ENCODE measurements at places on chromosomes 4 and X.
A peak's percentile ranks its signal among the peaks of the same experiment; 100 is the strongest.

- no peak for DNase-seq
Measured at GRCh38 chrX:41602816-41603345, 85.9 kb upstream of the GPR34 start.

DNA sequence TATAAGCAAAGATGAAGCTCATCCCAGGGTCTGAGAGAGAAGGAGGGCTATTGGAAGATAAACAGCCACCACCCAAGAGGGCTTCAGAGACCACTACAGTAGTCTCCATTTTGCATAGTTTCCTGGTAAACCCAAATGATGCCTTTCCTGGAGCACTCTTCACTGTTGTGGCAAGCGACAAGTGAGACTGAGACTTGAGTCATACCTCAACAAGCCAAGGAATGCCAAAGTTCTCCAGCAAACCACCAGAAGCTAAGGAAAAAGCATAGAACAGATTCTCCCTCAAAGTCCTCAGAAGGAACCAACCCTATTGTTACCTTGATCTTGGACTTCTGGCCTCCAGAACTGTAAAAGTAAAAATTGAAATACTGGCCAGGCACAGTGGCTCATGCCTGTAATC is 65.9 kb downstream of the LARP7 start:
- no peak for DNase-seq

DNA sequence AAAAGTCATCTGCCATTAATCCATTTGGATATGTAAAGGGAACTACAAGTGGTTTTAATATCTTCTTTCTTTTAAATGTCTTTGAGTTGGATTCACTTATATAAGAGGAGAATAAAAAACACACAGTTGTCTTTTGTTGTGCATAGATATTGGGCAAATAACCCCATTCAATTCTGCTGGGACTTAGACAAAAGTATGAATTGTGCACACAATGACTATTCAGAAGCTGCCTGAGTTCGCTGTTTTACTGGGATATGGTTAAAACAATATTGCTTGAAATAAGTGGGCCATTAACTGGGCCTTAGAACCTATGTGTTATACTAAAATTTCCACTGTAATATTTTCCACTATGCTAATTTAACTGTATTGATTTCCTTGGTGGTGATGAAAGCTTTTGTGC is 71.7 kb downstream of the PCYT1B start:
- no peak for DNase-seq

GRCh38 chrX:50893466-50893865 is 17.1 kb upstream of the BMP15 start:
- DNase-seq: no peak

DNA sequence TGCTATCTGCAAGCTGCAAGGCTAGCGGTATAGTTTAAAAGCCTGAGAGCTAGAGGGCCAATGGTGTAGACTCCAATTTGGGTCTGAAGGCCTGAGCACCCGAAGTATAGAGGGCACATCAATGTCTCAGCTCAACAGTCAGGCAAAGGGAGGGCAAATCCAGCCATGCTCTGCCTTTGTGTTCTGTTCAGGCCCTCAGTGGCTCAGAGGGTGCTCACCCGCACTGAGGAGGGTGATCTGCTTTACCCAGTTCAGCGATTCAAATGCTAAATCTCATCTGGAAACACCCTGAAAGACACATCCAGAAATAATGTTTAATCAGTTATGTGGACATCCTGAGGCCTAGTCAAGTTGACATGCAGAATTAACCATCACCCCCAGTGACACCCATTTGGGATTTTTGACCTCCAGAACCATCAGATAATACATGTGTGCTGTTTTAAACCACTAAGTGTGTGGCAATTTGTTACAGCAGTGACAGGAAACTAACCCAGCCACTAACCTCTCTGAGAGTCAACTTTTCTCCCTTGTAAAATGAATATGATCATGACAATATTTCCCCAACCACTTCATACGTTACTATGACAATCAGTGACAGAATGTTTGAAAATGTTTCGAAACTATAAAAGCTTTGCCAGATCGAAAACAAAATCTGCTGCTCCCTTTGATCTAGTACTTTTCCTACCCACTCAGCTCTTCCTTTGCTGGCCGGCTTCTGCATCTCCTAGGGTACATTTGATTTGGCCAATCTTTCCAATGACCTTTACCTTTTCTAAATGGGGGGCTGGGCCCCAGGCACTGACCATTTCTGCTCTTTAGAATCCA is 8.4 kb upstream of the TBL1X start:
- peak; percentile 48 for DNase-seq

- DNase-seq: no peak
Measured at GRCh38 chr4:57672846-57673433, 562.8 kb upstream of the IGFBP7 start.

DNA sequence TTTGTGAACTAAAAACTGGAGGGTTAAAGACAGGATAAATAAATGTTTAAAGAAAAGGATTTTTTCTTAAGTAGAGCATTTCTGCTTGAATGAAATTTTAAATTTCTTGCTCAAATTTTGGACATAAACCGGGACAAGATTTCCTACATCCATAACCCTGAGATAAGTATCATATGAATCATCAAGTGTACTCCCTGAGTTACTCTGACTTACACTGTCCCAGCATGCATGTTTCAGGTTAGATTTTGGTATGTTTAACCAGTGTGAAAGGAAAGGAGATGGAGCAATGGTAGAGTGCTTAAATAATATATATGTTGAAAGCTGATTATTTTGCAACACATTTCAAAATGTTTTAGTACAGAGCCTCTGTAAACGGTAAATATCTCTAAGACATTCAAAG is 175.2 kb downstream of the ADGRL3 start:
- no peak for DNase-seq

GRCh38 chr4:156638925-156639605 is 332.5 kb downstream of the PDGFC start:
- no peak for DNase-seq

DNA sequence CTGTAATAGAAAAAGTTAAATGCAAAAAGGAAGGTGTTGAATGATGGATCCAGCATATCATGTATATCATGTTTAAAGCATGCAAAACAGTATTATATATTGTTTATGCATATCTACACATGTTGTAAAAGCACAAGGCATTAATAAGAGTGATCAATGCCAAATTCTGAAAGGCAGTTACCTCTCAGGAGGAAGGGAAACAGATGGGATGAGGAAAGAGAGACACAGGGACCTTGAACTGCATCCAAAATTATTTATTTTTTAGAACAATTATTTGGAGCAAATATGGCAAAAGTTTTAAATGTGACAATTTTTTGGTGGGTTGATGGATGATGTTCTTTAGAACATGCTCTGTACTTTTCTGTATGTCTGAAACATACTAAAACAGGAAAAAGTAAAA is 193.4 kb downstream of the CLCN4 start:
- DNase-seq: no peak

DNA sequence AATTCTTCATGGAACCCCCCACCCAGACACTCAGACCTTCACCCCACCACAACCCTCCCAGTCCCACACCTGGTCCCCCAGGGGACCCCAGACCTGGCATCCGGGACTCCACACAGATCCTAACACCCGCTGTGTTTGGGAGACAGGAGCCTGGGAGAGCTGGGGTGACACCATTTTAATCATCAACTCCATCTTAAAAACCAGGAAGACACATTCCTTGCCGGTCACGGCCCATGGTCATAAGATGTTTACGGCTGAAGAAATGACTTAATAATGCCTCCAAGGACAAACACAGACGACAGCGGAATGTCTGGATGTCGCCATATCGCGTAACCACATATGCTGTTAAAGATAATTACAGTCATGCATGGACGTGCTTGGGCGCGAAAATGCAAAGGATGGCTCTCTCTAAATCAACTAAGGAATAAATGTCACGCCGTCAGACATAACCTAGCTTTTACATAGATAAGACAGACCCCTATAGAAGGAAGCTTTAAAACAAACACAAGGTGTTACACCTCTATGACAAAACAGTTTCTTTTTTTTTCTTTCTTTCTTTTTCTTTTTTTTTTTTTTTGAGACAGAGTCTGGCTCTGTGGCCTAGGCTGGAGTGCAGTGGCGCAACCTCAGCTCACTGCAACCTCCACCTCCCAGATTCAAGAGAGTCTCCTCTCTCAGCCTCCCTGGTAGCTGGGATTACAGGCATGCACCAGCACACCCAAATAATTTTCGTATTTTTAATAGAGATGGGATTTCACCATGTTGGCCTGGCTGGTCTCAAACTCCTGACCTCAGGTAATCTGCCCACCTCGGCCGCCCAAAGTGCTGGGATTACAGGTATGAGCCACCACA is 2.1 kb upstream of the DHRSX start:
- no peak for DNase-seq

GRCh38 chr4:125382995-125383394 is 68.2 kb downstream of the FAT4 start:
- no peak for DNase-seq

Measured in activated T-cell treated with anti-CD3 and anti-CD28 coated beads, Interleukin-2, amount 50 U/mL, for 48 hours (primary cell).